ENCODE measurements at places on chromosomes 1 and 21.

DNA sequence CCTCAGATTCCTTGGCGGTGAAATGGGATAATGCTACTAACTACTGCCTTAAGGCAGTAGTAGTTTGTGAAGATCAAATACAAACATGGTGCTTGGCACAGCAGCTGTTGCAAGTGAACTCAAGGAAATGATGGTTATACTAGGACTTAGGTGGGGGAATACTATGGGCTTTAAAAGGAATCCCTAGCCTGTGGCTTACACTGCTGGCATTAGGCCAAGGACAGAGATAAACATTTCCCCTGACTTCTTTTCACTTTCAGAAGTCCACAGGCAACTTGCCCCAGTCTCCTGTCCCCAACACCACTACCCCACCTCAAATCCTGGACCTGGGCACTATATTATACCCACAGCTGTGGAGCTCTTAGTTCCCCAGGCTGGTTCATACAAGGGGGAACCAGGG is 13.1 kb upstream of the VAMP4 start:
- DNase-seq, result no peak

GRCh38 chr1:243396876-243397275 is 141.0 kb downstream of the SDCCAG8 start:
- DNase-seq, result no peak

GRCh38 chr1:20887246-20887645 is 100.1 kb upstream of the HP1BP3 start:
- no peak for DNase-seq

- DNase-seq, result no peak
Measured at GRCh38 chr1:156511644-156512043, 11.1 kb upstream of the MEF2D start.

- DNase-seq, result no peak
Measured at GRCh38 chr1:24830680-24831272, 85.5 kb downstream of the CLIC4 start.

DNA sequence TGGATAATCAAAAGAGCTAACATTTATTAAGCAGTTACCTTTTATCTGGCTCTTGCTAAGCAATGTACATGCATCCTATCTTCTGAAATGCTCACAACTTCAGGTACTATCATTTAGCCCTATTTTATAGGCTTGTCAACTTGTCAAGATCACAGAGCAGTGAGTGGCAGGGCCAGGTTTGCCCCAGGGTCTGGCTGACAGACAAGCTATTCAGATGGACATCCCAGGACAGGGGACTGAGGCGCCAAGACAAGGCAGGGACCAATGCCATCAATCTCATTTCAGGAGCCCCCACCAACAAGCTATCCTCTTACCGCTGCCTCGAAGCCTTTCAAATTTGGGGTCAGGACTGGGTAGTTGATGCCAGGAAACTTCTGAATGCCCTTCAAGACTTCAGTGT is 8.9 kb downstream of the HMGCL start:
- no peak for DNase-seq
